NCI-H1694 (cell line): ENCODE measurements at places on chromosomes 5 and 9.

DNA sequence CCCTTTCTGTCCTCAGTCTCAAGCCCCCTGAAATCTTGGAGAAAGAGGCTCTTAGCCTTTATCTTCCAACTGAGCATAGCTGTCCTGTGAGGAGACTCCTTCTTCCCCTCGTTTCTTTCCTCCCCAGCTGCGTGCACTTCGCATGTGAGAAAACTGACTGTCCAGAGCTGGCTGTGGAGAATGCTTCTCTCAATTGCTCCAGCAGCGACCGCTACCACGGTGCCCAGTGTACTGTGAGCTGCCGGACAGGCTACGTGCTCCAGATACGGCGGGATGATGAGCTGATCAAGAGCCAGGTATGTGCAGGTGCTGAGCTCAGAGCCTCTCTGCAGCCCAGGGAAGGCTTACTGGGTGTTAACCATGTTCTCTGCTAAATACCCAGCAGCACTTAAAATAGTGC is 190.8 kb downstream of the PAPPA start:
- DNase-seq: no peak

DNA sequence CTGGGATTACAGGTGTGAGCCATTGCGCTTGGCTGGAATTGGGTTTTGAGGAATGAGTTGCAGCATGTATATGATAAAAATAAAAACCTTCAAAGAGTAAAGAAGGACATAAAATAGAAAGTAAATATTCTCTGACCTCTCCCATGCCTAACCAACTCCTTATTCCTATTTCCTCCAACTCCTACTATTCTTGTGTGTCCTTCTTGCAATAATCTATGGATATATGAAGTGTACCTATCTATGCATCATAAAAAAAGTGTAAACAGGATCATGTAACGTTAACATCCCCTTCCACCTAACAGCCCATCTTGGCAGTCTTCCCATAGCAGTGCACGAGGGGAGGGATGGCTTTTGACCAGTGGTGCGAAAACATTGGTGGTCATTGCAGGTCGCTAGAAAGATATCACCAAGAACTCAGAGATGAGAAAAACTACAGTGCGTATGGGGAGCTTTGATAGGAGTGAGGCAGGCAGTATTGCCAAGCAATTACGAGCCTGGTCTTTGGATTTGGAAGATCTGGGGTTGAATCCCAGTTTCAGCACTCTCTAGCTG is 69.9 kb downstream of the PPARGC1B start:
- no peak for DNase-seq

DNA sequence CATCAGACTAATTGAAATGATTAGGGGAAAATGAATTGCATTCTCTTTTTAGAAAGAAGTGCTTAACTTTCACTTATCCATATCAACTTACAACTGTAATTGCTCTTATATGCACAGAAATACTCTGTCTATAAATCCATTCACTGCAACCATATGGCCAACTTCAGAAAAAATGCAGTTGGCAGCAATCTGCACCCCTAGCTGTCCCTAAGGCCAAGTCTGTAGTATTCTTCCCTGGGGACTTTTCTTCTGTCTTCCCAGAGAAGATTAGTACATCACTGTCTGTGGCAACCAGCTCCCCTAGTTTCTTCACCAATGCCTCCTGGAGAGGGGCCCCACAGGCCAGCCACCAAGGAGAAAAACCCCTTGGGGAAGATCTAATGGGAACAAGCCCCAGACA is 45.4 kb downstream of the ABCA1 start:
- peak; percentile 44 for DNase-seq

DNA sequence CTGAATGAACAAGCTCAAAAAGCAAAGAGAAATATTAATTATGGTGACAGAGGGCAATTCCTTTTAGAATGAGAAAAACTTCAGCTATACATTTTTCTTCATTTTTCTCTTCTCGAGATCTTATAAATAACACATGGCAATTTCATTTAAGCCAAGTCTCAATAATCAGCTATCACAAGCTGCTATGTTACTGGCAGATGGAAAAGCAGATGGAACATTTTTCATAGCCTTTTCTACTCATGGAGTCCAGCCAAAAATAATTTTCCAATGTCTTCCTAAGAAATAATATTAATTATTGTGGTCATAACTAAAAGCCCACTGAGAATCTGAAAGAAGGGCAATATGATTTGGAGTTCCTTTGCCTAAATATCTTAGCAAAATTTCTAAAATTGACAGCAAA is 35.6 kb downstream of the SKIC3 start:
- DNase-seq: peak; percentile 70

DNA sequence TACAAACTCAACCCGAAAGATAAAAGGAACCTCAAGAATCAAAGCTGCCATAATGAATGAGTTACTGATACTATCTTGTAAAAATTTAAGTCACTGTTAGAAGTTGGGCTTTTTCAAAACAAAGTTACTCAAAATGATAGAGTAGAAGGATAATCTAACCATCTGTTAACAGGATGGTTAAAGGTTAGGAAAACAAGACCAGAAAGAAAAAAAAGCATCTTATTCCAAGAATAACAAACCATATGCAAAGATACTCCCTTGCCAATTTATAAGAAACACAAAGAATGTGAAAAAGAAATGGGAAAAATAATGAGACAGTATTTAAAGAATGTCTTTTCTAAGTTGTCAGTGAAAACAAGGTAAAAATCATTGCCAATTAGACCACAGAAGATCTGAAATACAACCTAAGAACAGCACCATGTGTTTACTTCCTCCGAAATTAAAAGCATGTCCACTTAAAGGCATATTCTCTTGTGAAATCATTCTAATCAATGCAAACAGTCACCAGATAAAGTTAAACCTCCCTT is 51.2 kb downstream of the STRBP start:
- no peak for DNase-seq

DNA sequence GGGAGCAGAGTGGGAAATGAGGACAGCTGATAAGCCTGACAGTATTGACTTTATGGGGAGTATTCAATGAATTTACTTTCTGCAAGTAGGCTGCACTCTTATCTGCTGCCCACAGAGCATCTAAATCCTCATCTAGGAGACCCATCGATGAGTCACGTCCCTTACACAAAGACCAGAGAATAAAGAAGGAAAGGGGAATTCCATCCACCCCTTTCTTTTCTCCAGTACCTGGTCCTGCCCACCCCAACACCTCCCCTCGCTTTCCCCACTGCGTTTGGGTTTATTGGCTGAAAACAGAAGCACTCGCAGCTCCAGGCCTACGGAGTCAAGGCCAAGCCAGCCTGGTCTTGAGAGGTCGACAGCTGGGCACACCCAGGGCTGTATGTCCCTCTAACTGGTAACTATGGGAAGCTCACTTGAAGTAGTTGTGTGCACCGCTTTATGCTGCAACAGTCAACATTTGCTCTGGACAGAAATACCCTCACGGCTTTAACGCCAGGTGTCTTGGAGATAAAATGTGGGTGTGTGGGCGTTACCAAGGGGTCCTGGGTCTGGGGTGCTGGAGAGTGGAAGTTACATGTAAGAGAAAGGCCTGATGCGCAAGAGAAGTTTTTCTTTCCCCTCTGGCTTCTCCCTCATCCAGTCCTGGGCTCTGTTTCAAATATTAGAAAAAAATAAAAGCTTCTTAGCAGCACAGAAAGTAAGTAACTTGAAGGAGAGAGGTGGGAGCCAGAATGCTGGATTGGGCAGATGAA is 14.5 kb upstream of the TAL2 start:
- no peak for DNase-seq

- no peak for DNase-seq
Measured at GRCh38 chr5:159851053-159851452, 65.2 kb upstream of the ADRA1B start.

GRCh38 chr5:94021246-94021645 is 279.8 kb upstream of the POU5F2 start:
- no peak for DNase-seq

DNA sequence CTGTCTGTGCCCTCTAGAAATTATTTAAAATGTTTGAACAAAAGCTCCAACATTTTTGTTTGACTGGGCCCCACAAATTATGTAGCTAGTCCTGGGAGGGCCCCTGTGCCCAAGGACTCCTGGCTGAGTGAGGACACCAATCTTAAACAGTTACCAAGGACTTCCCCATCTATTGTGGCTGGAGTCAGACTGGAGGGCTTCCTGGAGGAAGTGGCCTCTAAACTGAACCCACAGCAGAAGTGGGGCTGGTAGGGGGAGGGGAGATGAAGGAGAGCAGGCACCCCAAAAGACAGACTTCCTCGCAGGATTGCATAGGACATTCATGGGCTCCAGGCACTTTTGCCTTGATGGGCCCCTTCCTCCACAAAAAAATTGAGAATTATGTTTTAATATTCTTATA is 8.1 kb downstream of the ADAMTS13 start:
- DNase-seq: no peak

- DNase-seq: no peak
Measured at GRCh38 chr5:4188704-4189103, 593.1 kb downstream of the IRX1 start.
